ENCODE measurements at places on chromosomes 4 and X.
A peak's percentile ranks its signal among the peaks of the same experiment; 100 is the strongest.

DNA sequence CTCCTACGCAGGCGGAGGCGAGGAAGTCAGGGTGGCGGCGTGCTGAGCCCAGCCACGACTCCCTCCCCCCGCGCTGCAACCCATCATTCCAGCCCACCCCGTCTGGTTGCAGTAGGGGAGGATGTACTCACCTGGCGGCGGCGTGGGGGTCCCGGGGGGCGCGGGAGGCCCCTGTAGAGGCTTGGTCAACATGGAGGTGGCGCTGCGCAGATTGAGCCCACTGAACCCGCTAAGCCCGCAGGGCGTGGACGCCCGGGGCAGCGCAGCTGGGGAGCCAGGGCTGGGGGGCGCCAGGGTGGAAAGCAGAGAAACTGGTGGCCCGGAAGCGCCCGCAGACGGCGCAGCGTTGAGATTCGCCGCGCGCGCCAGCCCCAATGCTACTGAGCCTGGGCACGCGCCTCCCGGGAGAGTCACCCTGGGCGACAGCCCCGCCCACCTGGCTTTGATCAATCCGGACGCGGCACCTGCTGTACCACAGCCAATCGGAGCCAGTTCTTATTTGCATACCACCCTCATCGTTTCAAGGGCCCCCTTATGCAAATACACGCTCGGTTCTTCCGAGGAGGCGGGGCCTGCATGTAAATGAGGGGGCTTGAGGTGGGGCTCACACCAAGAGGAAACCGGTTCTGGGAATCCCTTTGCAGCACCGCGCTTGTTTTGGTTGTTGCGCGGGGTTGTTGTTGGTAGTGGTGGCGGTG is at the start of gene PIM2:
Gene PIM2 (minus strand): TSS at position 382 of the 698 bp plus-strand sequence. CDS start 190 bp downstream, at position 192.
- DNase-seq = peak; percentile 82

- DNase-seq = no peak
These were observed 10.5 kb downstream of the TLR1 start for GRCh38 chr4:38794051-38794450.

DNA sequence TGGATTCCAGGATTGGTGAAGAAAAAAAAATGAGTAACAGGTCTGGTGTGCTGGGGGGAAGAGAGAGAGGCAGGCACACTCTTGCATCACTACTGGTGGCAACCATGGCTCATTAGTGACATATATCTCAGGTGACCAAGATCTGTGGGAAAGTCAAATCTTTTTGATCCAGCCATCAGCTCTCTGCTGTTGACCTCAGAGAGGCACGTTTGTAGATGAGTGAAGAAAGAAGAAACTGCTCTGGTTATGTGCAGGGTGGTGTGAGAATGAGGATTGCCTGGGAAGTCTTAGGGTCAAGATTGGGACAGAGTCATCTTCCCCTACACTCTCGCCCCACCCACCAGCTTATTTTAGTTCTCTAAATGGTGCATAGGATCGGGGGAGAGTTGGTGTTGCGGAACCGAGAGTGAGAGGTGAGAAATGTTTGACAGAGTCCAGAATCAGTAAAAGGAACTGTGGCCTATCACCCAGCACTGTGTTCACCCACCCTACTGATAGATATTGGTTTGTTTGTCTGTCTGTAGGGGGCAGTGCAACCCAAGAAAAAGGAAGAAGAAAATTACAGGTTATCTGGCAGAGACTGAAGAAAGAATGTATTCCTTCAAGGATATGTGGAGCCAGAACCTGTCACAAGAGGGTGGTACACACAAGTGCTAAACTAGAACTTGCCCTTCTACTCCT is 21.9 kb downstream of the ARMCX6 start:
- DNase-seq = peak; percentile 84

DNA sequence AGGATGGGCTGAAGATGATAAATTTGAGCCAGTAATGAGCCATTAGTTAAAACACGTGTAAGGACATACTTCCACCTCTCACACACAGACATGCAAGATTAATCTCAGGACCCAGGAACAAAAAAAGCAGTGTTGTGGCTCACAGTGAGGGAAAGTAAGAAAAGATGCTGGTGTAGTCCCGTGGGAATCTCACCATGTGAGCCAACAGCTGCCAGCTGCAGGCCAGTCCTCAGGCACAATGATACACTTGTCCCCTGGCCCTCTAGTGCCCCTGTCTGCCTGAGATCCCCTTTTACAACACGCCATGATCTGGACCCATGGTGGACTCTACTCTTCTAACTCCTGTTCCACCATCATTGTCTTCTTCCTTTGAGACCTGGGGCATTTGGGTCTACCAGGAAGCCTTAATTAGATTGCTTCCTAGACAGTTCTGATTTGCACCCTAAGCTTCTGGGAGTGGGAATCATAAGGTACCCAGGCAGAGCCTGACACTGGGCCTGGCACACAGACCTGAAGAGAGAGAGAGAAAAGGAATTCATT is 194.7 kb downstream of the STIM2 start:
- DNase-seq = no peak

DNA sequence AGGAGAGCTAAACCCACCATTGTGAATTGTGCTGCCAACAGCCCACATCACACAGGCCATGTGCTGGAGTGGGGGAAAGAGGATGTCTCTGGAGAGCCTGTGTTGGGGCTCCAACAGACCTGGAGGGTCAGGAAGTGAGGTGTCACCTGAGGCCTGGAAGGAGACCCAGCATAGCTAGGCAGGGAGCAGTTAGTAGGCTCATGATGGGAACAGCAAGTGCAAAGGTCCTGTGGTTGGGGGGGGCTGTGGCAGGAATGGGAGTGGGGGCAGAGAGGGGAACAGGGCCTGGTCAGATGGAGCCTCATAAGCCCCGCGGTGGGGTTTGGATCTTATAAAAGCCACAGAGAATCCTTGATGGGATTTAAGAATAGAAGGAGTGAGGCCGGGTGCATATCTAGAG is 35.9 kb upstream of the GPR78 start:
- DNase-seq = no peak

- DNase-seq = no peak
These were observed 106.4 kb upstream of the GPM6B start for GRCh38 chrX:13923289-13923688.

- no peak for DNase-seq
These were observed 138.8 kb upstream of the MSX1 start for GRCh38 chr4:4720646-4721045.

GRCh38 chr4:113636438-113636818 is 125.1 kb downstream of the CAMK2D start:
- no peak for DNase-seq

- no peak for DNase-seq
These were observed 41.2 kb upstream of the ZC4H2 start for GRCh38 chrX:65017451-65017850.

- DNase-seq = no peak
These were observed 66.9 kb downstream of the ANXA3 start for GRCh38 chr4:78618436-78618835.

- DNase-seq = no peak
These were observed 1.3 kb downstream of the RBM10 start for GRCh38 chrX:47146121-47146935.

- DNase-seq = no peak
These were observed 882.9 kb downstream of the RPA4 start for GRCh38 chrX:97766501-97767095.

DNA sequence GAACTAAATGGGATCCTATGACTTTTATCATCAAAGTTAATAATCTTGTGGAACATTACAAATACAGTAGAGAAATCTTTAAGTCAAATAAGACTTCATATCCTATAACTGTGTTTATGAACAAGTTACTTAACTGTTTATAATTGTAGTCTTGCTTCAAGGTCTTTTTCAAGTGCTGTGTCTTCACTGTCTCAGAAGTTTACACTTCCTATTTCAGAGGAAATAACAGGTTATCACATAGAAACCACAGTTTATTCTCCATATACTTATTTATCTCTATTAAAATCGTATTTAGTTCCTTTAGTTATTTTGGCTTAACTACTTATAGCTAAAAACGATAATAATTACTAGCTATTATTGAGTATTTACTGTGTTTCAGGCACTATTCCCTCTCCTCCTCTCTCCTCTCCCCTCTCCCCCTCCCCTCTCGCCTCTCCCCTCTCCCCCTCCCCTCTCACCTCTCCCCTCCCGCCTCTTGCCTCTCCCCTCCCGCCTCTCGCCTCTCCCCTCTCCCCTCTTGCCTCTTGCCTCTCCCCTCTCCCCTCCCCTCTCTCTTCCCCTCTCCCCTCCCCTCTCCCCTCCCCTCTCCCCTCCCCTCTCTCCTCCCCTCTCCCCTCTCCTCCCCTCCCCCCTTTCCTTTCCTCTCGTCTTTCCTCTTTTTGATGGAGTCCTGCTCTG is 63.7 kb downstream of the RBPJ start:
- DNase-seq = no peak

- DNase-seq = no peak
These were observed 39.9 kb upstream of the MXD4 start for GRCh38 chr4:2301806-2302205.

DNA sequence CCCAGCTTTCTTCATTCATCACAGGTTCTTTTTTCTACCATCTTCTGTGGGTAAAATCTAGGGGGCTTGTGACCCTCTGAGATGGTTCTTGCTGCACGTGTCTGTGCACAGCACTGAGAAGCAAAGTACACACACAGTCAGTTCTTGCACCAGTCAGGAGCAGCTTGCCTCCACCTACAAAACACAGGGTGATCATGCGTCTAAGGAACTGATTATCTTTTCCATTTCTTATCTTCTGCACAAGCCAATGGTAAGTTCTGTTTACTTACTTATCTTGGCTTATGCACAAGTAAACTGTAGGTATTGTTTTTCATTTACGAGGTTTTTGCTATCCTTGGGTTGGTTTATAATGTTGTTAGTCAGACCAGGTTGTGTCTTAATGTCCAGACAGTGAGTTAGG is 40.7 kb downstream of the TRIM2 start:
- no peak for DNase-seq

GRCh38 chrX:103831803-103832544 is at the start of gene RAB9B:
RAB9B (minus strand) TSS chrX:103832257; CDS start chrX:103825784, 6,473 bp downstream.
- DNase-seq = peak; percentile 65

DNA sequence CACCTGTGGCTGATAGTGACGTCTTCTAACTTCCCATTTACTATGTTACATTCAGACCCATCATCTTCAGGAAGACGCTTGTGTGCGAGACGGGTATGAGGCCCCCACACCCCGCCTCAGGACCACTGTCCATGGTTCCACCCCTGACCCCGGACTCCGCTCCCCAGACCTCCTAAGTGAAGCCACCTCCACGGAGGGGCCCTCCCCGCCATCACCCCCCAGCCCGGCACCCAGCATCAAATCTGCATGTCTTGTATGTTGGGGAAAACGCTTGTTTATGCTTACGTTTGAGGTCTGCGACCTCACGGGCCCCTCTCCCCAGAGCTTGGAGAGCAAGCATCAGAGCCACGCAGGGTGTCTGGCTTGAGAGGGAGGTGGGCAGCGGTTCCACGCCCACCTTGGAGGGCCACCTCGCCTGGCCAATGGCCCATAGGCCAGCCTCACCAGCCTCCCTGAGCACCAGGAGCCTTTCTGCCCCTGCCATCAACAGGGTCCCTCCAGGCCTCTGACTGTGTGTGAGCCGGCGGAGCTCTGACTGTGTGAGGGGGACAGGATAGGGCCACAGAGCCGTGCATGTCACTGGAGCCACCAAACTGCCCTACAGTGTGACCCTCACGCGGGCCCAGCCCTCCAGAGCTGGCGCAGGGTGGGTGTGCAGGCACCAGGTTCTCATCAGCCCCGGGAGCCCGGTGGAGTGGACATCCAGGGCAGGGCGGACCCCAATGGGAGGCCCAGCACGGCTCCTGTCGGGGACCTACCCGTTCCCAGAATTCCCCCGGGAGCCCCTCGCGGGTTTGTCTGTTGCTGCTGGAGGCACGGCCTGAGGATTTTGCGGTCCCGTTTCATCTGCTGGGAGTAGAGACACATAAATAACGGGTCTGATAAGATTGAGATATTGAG is 88.4 kb upstream of the NKX1-1 start:
- no peak for DNase-seq

DNA sequence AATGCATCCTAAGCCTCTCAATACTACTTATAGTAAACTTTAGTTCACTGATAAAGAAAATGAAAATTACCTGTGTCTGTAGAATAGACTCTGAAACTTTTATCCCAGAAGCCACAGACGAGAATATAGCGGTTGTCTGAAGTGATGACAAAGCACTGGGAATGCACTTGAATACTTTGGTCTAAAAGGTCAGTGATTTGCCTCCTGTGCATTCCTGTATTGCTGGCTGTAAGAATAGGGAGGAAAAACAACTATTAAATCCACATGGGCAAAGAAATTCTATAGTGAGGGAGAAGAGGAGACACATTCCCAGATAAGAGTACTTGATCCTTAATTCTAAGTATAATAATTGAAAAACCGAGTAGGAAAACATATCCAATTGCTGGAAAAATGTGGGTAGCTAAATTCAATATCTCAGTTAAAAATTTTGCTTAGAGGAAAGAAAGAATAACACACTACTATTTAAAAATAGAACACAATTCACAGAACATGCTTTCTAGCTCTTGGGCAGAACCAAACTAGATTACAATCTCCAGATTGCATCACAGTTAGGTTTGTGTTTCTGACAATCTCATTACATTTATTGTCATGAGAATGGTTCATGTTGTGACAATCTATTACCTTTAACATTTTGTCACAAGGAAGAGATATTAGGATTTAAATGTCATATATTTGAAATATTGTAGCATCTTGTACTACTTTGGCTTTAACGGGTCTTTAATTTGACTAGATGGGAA is 232.1 kb downstream of the DCLK2 start:
- peak; percentile 61 for DNase-seq

GRCh38 chr4:39305912-39306677 is 60.1 kb downstream of the RFC1 start:
- DNase-seq = peak; percentile 6

DNA sequence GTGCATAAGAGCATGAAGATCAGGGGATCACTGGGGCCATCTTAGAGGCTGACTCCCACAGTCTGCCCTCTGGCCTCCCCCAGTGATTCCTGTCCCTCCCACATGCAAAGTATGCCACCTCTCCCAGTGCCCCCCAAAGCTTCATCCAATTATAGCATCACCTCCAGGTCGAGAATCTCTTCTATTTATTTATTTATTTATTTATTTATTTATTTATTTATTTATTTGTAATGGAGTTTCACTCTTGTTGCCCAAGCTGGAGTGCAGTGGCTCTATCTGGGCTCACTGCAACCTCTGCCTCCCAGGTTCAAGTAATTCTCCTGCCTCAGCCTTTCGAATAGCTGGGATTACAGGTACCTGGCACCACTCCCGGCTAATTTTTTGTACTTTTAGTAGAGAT is 50.1 kb downstream of the BCORL1 start:
- no peak for DNase-seq

DNA sequence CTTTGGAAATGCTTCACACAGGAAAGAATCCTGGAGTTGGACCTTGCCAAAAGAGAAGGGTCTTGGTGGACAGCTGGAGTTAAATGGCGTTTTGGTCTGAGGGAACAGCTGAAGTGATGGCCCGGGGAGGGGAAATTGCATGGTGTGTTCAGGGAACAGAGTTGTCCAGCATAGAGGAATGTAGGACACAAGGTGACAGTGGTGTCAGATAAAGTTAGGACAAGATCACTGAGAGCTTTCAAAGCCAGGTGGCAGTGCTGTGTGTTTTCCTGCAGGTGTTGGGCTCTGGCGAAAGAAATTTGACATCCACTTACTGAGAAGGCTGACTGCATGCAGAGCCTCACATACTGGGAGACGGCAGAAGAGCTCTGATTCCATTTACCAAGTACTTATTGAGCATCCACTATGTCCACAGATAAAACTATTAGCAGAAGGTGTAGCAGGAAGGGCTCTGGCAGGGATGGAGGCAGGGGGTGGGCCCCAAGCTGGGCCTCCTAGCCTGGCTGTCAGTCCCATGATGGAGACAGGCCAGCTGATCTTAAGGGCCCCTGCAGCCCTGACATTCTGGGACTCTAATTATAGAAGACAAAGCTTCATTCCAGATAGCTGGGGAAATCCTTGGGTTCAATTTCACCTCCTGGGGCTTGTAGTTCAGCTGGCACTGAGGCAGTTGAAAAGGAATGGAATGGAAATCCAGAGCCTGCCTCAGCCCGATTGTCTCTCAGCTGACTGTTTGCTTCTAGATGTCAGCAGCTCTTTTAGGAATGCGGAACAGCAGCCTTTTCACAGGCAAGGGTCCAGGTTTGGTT is 150.2 kb upstream of the MAMLD1 start:
- peak; percentile 15 for DNase-seq

Measured in foreskin fibroblast (primary cell).